Inflammatory macrophage treated with lipopolysaccharide for 1 hour (primary cell): ENCODE measurements at places on chromosomes 2 and 18.
A peak's percentile ranks its signal among the peaks of the same experiment; 100 is the strongest.

GRCh38 chr2:144607891-144608521 is 88.1 kb upstream of the ZEB2 start:
- peak; percentile 94 for DNase-seq

DNA sequence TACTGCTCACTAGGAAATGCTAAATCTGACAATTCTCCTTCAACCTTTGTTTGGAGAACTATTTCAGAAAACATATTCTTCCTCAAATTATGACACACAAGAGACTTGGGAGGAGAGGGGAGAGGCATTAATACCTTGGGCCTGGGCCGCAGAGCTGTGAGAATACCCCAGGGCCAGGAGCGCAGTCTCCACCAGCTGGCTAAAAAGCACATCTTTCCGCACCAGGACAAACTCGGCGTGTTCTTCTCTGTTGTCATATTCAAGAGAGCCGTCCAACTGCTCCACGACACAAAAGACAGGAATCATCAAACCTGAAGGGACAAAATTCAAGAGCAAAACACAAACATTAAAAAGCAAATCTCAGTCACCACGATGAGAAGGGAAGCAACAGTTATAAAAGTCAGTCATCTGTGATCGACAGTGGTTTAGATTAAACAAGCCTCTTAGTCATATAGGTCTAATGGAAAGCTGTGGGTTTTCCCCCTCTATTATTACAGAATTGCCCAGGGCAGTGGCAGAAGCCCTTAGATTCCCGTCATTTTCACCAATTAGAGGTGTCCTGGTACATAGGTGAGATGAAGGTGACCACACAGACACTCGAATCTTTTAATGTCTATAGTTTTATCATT is 24.4 kb downstream of the SATB2 start:
- no peak for DNase-seq

GRCh38 chr2:54455563-54456361 is at the start of gene SPTBN1:
Gene SPTBN1 (plus strand): TSS chr2:54456327. CDS start chr2:54526419, 70,092 bp downstream.
- DNase-seq: no peak

DNA sequence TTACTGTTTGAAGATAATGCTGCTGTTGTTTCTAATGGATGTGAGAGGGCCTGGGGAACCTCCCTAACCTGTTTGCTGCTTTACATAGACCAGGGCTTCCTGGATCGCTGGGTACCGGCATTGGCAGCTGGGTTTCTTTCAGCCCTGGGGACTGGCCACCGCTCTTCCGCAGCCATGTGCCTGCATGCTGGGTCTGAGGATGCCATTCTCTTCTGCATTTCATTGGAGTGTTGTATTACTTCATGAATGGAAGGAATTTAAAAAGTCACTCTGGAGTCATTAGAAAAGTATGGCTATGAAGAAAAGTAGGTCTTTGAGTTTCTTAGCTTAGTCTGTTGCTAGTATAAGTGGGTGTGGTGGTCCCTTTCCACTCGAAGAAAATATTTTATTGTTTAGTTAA is 107.3 kb upstream of the MGAT5 start:
- DNase-seq: no peak

GRCh38 chr2:181172676-181173075 is 192.3 kb downstream of the UBE2E3 start:
- DNase-seq: no peak

GRCh38 chr18:22309191-22309590 is 108.5 kb downstream of the CTAGE1 start:
- DNase-seq: no peak

DNA sequence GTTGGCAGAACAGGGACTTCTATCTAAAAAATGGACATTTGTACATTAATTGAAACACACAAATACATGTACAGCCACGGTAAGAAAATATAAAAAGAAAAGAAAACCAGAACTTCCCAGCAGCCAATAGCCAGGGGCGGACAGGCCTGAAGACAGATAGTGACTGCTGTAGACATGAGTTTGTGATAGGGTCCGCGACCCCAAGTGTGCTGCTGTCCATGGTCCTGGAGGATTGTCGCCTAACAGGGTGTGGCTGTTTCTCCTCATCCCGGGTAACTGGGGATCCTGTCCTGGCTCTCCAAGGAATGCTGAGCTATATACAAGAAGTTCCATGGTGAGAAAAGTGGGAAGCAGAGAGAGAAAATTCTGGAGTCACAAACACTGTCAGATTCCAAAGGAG is 266.5 kb upstream of the SALL3 start:
- DNase-seq: no peak

DNA sequence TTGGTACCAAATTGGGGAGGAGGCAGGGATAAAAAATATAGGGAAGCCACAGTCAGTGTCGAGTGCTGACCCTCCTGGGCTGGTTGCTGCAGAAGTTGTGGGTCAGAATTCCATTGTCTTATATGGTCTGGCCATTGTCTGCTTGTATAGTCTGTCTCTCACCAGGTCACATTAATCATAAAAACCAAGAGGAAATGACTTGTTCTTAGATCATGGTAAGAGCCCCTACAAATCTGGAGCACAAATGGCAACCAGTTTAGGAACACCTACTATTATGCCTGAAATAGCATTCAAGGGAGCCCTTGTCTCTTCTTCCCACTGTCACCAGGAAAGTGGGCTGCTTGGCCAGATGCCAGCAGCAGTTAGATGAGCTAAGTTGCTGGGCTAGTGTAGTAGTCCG is 119.7 kb upstream of the RMP24 start:
- no peak for DNase-seq
